DMS153 (cell line): ENCODE measurements at places on chromosomes 11 and 22.

DNA sequence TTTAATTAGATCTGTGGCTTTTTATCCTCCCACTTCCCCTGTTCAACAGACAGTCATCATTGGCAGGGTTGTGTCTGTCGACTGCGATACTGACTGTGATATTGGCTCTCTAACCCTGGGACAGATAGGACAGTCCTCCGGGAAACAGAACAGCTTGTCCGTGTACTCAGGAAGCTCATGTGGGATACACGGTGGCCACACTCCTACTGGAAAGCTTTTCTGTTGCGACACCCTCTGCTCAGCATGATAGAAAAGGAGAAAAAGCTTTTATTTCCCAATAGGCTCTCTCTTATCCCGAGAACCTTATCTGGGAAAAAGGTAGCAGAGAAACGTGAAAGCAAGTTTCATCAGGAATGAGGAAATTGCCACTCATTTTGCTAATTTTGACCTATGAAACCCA, 60.4 kb upstream of the HSPA8 start:
- no peak for DNase-seq

GRCh38 chr11:23873406-23873805, 623.4 kb upstream of the LUZP2 start:
- DNase-seq = no peak

GRCh38 chr11:69352715-69353319, 58.9 kb downstream of the MYEOV start:
- DNase-seq = no peak

- no peak for DNase-seq
Measured at GRCh38 chr11:45382133-45382878, 96.2 kb upstream of the SYT13 start.

DNA sequence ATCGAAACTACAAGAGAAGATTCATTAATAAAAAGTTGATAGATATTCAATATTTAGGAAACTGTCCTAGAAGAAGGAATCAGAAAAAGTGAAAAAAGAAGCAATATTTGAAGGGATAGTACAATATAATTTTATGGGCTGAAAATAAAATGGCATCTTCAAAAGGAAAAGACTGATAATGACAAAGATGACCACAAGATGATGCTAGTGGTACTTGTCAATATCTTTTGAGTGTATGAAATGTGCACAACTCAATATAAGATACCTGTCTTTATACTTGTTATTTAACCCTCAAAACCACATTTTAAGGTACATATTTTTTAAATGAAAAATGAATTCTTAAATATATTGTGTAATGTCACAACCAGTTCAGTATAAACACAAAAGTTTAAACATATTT, 1059.6 kb upstream of the RAG2 start:
- DNase-seq = peak; percentile 0

GRCh38 chr22:40009951-40010671, 15.4 kb downstream of the FAM83F start:
- peak; percentile 80 for DNase-seq

DNA sequence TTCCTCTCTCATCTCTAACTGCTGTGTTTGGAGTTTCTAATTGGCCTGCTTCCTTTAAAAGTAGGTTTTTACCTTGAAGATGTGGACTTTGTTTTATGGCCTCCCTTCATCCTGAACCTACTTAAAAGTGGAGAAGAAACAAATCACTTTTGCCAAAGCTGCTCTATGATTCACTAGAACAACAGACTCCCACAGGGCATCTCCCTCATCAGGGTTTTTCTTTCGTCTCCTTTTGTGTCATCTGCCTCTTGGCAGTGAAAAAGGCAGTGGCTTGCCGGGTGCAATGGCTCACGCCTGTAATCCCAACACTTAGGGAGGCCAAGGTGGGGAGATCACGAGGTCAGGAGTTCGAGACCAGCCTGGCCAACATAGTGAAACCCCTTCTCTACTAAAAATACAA, 186.6 kb upstream of the MTNR1B start:
- DNase-seq = no peak

- DNase-seq = no peak
Measured at GRCh38 chr22:47062126-47062525, 299.7 kb downstream of the TBC1D22A start.

DNA sequence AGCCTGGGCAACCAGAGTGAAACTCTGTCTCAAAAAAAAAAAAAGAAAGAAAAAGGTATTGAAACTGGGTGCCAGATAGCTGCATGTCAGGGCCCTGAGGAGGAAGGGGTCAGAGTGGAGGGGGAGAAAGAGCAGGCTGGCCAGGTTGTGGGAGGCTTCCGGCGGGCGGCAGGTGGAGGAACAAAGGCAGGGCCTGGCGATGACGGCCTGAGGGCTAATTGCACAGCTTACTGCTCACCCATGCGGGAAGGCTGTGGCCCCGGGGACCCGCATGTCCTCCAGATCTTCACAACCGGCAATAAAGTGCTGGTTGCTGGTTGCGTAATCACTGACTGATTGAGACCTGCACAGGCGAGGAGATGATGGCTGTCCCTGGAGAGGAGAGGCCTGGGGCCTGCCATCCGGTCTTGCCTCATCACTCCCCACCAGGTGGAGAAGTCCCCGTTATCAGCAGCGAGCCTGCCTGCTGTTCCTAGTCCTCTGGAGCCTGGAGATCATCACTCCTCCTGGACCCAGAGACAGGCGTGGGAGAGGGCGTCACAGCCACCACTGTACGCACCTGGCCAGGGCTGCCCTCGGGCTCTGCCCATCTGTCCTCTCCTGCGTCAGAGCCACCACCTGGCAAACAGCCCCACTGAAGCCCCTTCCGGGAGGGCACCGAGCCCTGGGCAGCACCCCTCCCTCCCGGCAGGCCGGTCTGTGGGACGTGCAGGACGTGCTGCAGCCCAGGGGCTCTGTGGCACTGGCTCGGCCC, 18.7 kb downstream of the H19 start:
- DNase-seq = no peak

- DNase-seq = peak; percentile 73
Measured at GRCh38 chr11:110362971-110363509, 66.6 kb upstream of the RDX start.

DNA sequence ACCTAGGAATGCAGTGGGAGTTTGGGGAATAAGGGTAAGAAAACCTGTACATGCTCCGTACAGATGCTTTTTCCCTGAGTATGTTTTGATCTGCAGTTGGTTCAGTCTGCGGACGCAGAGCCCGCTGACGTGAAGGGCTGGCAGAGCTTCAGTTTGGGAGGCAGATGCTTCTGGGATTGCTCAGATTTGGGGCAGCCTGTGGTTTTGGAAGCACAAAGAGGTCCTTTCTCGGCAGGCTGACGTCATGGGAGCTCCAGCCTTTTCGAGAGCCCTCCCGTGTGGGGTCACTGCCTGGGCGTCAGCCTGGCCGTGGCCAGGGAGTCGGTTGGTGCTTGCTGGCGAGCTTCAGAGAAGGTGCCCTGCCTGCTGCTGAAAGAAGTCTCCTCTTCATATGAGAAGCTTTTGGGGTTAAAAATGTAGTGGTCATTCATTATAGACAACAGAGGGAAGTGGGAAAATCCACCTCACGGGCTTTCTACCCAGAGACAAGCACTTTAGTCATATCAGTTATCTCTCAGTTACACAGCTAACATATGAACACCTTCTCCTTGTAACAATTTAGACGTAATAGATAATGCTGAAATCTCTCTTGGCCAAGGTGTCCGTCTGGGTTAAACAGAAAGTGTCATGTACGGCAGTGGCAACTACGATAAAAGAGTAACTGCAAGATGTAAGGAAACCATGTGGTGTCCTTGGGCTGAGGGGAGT, 26.8 kb downstream of the TPCN2 start:
- DNase-seq = no peak

- no peak for DNase-seq
Measured at GRCh38 chr22:36344106-36344827, 43.5 kb downstream of the MYH9 start.

- no peak for DNase-seq
Measured at GRCh38 chr22:30266445-30267381, at the start of gene OSM. TSS of gene OSM (minus strand) at chr22:30266851. CDS start at chr22:30266799, 52 bp downstream.

GRCh38 chr11:15602785-15603567, 488.3 kb downstream of the INSC start:
- peak; percentile 13 for DNase-seq

DNA sequence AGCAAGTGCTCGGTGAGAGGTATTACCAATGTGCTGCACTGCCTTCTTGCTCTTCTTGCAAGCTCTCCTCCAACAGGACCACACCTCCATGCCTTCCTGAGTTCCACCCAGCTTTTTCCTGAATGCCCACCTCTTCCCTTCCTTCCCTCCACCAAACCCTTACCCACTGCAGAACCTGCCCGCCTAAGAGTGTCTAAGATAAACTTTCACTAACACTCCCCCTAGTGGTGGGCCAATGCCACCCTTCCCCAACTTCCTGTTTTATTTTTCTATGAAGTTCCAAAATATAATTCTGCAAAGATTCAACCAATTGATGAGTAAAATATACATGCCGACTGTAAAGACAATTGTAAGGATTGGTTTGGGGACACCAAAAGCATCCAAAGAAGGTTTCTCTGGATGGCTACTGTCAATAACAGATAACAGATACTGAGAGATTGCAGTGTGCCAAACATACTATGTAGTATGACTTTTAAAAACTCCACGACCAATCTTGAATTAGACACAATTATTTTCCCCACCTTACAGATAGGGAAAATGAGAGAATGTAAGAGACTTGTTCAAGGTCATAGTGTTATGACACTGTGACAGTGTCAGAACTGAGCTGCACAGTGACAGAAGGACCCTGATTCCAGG, 38.6 kb upstream of the BMAL1 start:
- no peak for DNase-seq

DNA sequence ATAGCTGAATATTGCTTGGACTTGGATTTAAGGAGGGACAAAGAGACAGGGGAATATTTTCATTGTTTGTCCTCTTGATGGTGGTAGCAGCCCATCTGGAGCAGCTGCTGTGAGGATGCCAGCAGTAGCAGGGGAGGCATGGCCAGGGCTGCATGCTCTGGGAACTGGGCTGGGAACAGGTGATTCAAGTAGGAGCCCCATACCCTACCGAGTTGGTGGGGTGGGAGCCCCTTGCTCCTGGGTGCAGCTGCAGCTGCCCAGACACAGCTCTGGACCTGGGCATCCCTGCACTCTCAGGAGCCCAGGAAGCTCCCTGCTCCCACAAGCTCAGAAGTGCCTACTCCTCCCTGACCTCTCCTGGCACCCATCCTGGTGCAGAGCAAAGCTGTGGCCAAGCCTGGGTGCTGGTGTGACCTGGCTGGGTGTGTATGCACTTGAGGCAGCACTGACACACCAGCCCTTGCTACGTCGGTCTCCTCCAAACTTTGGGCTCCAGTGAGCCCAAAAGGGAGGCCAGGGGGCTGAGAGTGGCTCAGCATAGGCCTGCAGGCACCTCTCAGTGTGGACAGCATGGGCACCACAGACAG, 341.8 kb upstream of the CCDC179 start:
- no peak for DNase-seq

DNA sequence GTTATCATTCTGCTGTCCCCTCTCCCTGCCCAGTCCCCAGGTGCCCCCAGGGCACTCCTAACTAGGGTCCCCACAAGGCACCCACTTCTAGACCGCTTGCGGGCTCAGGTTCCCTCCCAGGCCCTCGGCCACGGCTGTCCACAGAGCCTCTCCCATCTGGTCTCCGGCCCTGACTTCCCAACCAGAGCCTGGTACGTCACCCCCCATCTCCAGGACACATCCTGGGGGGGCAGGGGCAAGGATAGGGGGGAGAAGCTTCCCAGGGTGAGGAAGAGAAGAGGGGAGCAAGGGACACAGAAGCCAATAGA, 457 bp downstream of the SSTR3 start:
- DNase-seq = no peak

DNA sequence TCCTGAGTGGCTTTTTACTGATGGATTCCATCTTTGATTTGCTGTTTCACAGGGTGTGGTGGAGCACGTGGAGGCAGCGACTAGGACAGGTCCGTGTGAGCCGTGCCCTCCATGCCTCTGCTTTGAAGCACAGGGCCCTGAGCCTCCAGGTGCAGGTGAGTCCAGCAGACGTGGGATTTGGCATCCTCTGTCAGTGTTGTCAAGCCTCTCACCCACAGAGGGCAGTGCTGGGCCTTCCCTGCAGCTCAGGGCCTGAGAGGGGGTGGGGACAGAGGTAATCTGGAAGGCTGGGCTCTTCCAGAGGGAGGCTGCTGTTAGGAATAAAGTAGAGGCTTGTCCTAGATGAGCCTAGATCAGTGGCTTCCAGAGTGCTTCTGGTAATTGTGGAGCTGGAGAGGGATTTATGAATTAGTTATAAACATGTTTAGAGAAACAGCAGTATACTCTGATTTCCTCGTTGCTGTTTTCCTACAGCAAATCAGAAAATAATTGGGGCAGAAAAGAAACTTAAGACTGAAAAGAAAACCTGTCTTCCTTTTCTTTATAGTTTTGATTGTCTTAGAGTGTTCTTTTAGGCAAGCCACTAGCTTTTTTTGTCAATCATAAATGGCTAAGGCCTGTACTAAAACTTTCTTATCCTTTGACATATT, 65.0 kb downstream of the SFI1 start:
- DNase-seq = peak; percentile 89

DNA sequence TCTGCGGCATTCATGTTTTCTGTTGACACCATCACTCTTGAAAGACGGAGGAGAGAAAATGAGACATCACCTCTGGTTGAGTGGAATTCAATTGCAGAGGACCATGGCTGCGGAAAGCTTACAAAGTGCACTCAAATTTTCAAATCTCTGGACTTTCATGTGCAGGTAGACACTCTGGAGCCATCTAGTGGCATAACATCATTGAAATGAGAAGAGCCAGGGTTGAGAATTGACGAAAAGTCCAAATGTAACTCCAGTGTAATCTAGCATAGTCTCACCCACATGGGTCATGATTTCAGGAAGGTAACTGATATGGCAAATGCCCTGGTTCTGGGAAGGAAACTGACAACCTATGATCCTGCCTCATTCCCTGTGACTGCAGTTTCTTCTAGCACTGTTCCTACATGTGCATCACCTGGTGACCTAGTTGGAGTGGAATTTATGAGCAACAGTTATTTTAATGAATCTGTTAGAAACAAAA, 687.8 kb downstream of the KCNA4 start:
- peak; percentile 25 for DNase-seq

GRCh38 chr11:32090545-32091370, at the start of gene RCN1:
TSS of gene RCN1 (plus strand) at chr11:32091074. CDS start at chr11:32091197, 123 bp downstream.
- peak; percentile 19 for DNase-seq

DNA sequence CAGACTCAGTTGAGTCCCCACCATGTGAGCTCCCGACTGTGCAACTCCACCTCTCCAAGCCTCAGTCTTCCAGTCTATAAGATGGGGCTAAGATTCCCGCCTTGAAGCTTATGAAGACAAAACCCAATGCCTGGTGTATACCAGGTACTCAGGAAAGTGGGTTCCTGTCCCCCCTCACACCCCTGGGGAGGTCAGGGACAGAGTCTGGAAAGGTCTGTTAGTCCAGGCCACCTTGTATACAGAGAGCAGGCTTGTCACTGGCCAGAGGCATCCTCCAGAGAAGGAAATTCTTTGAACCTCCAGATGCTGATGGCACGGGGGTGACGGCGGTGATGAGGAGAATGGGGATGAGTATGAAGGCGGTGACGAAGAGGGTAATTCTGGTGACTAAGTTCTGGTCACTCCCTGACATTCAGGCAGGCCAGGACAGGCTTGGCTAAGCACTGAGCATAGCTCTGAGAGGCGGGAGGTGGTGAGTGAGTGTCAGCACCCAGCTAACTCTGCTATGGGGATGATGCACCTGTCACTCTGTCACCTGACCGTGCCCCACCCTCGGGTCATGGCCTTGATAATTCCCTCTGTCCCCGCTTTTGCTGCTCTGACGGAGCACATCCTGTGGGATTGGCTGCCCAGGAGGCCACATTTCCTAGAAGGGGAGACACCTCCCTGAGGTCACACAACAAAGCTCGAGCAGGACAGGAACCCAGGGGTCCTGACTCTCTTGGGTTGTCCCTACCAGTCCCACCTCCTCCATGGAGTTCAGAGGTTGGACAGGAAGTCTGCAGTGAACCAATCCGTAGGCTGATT, 30.9 kb upstream of the CSNK1E start:
- DNase-seq = no peak

- DNase-seq = no peak
Measured at GRCh38 chr11:65132238-65132987, 1.9 kb downstream of the SYVN1 start.
